Activated CD4-positive, CD25-positive, alpha-beta regulatory T cell treated with anti-CD3 and anti-CD28 coated beads, Interleukin-2, amount 50 U/mL, for 24 hours (primary cell): ENCODE measurements at places on chromosomes 13 and 19.
A peak's percentile ranks its signal among the peaks of the same experiment; 100 is the strongest.

DNA sequence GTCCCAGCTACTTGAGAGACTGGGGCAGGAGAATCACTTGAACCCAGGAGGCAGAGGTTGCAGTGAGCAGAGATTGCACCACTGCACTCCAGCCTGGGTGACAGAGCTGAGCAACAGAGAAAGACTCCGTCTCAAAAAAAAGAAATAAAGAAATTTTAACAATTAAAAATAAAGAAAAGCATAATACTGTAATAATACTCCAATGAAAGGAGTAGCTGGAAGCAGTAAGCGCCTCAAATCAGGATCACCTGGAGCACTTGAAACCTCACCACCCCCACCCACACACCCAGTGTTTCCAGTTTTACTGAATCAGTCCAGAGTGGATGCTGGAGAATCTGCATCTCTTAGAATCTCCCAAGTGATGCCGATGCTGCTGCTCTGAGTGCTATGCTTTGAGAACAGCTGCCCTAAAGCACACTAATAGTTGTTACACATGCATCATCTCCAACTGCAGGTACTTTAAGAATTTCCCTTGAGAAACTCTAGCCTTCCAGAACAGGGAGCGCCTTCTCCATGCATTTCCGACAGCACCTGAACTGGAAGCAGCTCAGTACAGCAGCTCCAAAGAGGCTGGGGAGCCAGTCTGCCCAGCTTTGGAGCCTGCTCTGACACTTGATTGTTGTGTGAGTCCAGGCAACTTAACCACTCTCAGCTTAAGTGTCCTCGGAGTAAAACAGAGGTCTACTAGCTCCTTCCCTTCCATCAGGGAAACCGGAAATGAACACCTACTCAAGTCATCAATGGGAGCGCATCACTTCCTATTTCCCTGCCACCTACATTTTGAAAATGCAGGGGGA lies 2.9 kb downstream of the ABCC4 start:
- no peak for ATAC-seq

DNA sequence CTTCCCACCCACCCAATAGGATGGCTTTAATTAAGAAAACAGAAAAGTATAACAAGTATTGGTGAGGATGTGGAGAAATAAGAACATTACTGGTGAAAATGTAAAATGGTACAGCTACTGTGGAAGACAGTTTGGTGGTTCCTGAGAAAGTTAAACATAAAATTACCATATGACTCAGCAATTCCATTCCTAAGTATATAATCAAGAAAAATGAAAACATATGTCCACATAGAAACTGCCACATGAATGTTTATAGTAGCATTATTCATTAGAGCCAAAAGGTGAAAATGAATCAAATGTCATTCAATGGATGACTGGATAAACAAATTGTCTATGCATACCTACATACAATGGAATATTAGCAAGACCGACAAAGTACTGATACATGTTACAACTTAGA lies 16.9 kb downstream of the DZIP1 start:
- no peak for ATAC-seq

GRCh38 chr13:73827434-73827833 lies 306.8 kb downstream of the KLF12 start:
- no peak for ATAC-seq

DNA sequence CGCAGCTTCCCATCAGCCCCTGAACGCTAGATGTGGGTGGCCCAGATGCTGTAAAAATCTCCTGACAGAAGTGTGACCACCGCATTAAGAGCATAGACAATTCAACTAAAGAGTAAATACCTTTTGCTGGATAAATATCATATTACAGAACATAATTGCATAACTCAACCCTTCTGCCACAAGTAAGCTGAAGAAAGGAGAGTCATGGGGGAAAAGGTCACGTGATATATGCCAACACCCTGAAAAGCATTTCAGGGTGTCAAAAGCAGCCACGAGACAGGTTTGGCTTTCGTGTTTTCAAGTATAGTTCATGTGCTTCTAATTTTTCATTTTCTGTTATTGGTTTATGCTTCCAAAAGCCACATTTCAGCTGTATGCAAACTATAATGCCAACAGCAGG lies 71.3 kb downstream of the LHFPL6 start:
- ATAC-seq, result no peak

GRCh38 chr13:76223999-76224398 lies 587.9 kb downstream of the LMO7 start:
- ATAC-seq, result no peak

GRCh38 chr13:97630725-97631124 lies 196.8 kb downstream of the RAP2A start:
- ATAC-seq, result no peak

DNA sequence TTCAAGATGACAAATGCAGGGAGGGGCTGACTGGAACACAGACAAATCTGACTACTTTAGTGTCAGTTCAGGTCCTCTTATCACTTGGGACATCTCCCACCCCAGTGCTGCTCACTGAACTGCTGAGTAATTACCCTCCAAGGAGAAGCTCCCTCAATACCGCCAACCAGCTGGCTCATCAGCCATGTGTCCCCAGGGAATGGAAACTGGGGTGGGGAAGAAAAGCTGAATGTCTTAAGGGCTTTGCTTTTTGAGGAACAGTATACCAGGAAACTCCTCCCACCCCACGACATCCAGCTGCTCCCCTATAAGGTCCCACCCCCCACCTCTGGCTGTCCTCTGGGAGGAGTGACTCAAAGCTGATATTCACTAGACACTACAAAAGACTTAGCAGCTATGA lies 2.0 kb downstream of the ZNF823 start:
- no peak for ATAC-seq

DNA sequence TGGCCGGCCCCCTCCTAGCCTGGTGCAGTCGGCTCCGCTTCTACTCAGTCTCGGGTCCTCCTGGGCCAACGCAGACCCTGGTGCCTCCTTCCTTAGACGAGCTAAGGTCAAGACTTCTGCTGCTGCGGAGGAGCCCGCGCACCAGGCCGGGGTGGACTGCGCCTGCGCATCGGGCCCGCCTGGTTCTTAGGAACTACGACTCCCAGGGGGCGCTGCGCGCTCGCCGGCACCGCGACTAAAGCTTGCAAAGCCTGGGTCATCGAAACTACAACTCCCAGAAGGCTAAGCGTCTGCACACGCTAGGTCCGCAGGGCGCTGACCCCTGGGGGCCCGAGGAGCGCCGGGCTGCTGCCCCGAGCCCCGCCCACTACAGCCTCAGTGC lies at the start of gene ZNF835:
ZNF835 (minus strand) TSS at position 145 of the 382 bp plus-strand sequence. CDS start 6,559 bp downstream, outside the sequence.
- peak; percentile 87 for ATAC-seq

GRCh38 chr13:43838909-43839308 lies 40.6 kb downstream of the CCDC122 start:
- no peak for ATAC-seq

DNA sequence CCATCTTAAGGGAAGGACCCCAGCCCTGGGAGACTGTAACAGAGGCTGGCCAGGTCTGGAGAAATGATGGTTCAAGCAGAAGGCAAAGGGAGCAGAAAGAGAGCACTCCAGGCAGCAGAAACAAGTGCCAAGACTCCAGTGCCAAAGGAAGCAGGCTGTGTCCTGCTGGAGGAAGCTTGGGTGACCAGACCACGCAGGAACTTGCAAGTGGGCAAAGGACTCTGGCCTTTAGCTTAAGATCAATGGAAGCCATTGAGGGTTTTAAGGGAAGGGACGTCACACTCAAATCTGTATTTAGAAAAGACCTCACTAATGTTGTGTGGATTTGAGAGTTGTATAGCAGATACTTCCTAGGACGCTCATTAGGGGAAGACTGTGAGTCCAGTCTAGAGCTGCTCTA lies 95.5 kb downstream of the MIPEP start:
- no peak for ATAC-seq

DNA sequence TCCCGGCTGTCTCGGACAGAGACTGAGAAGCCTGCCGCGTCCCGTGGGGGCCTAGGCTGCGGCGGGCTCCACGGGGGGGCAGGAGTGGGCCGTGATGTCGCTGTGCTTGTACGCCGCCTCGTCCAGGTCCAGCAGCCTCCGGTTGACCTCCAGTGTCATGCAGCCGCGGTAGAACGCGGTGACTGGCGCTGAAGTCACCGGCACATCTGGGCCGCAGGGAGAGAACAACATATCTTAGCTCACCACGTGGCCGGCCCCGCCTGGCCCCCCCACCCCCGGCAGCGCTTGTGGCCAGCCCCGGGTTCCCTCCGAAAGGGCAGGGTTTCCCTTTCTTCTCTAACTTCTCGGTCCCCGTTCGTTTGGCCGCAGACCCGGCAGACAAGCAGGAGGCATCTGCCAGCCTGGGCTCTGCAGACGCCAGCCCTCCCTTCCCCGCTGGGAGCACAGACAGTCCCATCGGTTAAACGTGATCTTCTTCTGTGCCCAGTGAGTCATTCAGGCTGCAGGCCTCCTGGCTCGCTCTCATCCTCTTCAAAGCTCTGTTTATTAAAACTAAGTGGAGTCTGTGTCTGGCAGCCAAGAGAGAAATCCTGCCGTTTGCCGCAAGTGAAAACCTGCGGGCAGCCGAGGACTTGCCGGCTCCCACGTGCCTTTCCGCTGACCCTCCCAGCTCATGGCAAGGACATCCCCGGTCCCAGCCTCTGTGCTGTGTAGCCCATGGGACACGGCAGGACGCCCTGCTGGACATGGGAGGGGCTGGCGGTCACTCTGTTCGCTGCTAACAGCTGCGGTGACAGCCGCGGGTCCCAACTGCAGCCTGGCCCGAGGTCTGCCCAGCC lies 42.8 kb downstream of the GAS6 start:
- no peak for ATAC-seq

GRCh38 chr19:38975861-38976271 lies 324 bp upstream of the FBXO17 start:
- no peak for ATAC-seq
